ENCODE measurements at places on chromosomes 11 and 22.

GRCh38 chr22:41709341-41709740, 10.0 kb downstream of the MEI1 start:
- DNase-seq: no peak

GRCh38 chr11:80702264-80702663, 1261.4 kb upstream of the TENM4 start:
- no peak for DNase-seq

- no peak for DNase-seq
These were observed 71.5 kb downstream of the SIK3 start for GRCh38 chr11:117026593-117027330.

DNA sequence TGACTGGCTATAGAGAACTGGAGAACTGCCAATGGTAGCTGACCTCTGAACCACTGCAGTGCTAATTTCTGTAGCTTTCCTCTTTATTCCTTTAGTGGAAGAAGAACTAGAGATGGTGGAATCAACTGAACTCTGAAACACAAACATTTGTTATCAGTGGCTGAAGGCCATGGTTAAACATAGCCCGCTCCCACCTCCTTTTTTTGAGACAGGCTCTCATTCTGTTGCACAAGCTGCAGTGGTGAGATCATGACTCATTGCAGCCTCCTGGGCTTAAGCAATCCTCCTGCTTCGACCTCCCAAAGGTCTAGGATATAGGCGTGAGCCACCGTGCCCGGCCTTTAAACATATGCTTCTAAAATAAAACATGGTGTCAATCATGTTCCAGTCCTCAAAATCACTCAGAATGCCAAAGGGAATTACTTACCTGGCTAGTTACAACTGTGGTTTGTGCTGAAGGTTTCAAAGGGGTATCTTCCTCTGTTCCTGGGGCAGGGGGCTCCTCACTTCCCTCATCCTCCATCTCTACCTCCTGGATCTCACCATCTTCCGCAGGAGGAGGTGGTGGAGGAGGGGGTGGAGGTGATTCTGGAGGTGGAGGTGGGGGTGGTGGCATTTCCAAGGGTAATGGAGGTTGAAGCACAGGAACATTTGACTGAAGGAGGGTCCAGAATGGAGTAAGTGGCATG, 9.0 kb upstream of the AGBL2 start:
- no peak for DNase-seq

- DNase-seq: no peak
These were observed 30.7 kb upstream of the STK33 start for GRCh38 chr11:8624698-8625097.

DNA sequence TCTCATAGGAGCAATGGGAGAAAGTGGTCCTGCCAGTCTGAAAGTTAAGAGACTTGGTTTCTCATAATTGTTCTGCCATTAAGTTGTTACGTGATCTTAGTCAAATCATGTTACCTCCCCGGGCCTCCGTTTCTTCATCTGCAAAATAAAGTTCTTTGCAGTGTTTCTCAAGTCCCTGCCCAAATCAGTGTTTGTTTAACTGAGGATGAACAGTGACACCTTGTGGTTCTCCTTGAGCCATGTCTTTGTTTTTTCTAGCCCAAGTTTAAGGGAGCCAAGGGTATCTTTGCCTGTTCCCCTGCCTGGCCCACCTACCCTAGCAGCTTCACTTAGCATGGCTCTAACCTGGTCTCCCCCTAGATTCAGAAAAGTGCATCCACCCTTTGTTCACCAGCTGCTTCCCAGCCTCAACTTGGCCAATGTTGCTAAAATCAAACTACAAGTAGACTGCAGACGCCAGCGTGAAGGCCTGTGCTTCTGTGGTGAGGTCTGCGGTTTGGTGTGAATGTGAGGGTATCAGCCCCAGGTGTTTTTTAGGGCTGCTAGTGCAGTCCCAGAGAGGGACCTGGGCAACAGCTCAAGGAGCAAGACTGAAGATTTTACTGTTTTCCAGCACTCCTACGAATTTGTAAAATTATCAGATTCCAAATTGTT, 35.5 kb downstream of the FZD4 start:
- no peak for DNase-seq
